Activated T-cell treated with anti-CD3 and anti-CD28 coated beads for 24 hours (primary cell): ENCODE measurements at places on chromosomes 6 and 20.

GRCh38 chr6:38134704-38135088, 315.2 kb downstream of the ZFAND3 start:
- no peak for DNase-seq

- DNase-seq = peak; percentile 20
These were observed 28.5 kb downstream of the C6orf15 start for GRCh38 chr6:31083742-31084354.

- no peak for DNase-seq
These were observed 533 bp upstream of the RSPO3 start for GRCh38 chr6:127117979-127118297.

GRCh38 chr6:49647476-49647875, 10.8 kb upstream of the RHAG start:
- no peak for DNase-seq

- DNase-seq = no peak
These were observed 31.3 kb upstream of the AAR2 start for GRCh38 chr20:36205026-36205425.

DNA sequence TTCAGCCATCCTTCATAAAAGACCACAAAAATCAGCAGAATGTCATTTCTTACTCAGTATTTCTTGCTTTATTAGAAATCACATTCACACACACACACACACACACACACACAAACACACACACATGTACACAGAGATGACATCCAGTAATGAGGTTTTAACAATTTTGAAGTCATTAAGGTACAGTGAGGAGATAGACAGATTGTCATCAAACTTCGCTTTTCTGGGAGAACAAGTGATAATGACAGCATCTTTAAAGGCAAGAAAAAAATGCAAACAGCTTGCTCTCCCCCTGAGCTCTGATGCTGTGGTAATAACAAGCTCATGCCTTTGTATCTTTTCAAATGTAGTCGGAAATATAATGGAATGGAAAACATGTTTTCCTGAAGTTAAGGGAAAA, 184.4 kb upstream of the RNF217 start:
- DNase-seq = no peak

DNA sequence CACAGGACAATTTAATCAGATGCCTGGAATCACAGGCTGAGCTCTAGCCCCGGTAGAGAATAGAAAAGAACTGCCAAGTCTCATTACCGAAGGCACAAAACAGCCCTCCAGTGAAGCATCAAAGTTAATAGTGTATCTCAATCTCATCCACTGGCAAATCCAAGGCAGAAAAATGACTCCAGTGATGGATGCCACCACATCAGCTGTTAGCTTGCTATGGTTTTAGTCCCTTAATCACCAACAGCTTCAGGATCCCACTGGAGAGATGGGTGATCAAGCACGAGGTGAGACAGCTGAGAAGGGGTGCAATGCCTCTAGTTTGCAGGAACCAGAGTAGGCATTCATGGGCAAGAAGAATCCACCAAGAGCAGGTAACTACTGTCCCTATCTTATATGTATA, 81.8 kb downstream of the STK35 start:
- DNase-seq = no peak

GRCh38 chr6:79946272-79947190, 822 bp downstream of the ELOVL4 start:
- DNase-seq = no peak

GRCh38 chr6:134680433-134680832, 269.5 kb downstream of the ALDH8A1 start:
- DNase-seq = no peak

DNA sequence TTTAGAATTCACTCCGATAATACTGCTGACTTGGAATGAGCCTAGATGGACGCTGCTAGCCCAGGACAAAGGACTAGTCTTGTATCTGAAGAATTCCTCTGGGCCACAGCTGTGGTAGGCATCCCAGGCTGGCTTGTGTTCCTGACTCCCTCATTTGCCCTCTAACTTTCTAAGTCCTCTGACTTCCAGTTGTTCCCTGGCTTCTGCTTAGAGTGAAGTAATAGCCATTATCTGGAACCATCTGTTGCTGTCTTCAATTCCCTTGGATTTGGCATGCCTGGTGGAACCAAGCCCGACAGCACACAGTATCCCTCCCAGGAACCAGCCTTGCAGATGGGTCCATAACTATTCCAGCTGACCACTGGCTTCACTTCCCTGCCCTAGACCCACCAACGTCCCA, 376.0 kb downstream of the SYNE1 start:
- DNase-seq = no peak

DNA sequence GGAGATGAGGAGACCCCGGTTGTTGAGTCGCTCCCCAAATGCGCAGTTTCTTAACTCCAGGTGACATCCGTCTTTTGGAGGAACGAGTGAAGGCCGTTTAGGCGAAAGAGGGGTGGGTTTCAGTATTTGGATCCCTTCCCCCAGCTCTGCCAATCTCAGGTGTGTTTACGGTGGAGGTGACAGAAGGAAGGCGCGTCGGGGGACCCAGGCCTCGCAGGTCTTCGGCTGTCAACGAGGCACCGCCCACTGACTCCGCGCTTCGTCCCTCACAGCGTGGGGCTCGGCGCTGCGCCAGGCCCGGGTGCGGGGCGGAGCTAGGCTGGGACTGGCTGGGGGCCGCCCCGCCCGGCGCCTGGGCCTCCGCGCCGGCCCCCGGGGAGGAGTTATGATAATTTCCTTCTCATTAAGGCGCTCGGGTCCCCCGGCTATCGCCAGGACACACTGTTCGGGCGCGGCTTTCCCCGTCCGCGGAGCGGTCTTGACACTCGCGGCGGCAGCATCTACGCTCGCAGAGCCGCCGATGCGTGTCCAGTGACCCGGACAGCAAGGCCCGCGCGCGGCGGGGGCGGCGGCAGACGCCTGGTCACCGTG, at the start of gene TFAP2C:
Gene TFAP2C, plus strand, starts transcription at position 434 of the 591 bp plus-strand sequence. CDS start 239 bp downstream, outside the sequence.
- DNase-seq = no peak

DNA sequence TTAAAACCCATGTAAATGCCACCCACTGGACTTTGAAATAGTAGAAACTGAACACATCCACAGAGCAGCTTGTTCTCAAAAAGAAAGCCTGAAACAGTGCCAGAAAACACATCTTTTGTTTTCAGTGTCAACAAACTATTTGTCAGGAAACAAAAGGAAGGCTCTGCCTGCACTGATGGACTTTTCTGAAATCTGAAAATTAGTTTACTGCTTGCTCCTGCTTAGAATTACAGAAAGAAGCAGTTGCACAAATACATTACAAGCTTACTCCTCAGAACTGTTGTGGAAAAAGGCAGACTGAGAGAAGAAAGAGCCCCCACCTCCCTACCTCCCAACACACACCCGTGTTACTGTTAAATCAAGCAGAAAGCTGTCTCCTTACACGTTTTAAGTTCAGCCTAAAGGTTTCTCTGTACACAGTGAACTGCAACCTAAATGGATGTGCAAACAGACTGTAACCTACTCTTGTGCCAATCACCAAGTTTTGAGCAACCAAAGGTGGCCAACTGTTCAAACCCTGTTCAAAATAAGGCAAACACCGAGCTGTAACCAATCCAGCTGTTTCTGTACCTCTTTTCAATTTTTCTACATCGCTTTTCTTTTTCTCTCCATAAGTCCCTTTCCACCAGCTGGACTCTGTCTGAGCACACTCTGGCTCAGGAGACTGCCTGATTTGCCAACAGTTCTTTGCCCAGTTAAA, 43.7 kb downstream of the FRK start:
- no peak for DNase-seq

DNA sequence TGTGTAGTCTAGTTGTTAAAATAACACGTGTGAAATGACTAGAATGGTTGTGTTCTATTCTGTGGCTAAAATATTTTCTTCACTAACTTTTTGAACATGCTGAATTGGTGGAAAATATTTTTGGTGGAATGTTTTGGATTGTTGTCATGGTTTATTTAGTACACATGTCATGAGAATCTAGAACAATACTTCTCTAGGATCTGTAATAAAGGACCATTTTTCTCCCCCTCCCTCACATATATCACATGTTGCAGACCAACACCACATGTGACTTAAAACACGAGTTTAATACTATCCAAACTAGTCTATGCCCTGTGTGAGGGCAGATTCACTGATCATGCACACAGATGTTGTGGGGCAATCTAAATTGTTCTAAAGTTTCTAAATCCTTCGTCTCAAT, 29.2 kb downstream of the FIG4 start:
- DNase-seq = no peak

DNA sequence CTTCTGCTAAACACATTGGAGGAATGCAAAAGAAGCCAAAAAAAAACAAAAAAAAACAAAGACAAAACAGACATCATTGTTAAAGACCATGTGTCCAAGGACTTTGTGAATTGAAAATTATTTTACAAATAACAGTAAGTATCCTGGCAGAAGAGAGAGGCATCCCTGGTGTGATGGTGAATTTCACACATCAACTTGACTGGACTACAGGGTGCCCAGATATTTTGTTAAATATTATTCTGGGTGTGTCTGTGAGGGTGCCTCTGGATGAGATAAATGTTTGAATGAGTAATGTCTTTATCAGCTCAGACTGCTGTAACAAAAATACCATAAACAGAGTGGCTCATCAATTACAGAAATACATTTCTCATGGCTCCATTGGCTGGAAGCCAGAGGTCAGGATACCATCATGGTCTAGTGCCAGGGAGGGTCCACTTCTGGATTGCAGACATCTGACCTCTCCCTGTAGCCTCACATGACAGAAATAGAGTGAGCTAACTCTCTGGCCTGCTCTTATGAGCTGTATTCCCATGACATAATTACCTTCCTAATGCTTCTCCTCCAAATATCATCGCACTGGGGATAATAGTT, 12.2 kb upstream of the C6orf118 start:
- no peak for DNase-seq

DNA sequence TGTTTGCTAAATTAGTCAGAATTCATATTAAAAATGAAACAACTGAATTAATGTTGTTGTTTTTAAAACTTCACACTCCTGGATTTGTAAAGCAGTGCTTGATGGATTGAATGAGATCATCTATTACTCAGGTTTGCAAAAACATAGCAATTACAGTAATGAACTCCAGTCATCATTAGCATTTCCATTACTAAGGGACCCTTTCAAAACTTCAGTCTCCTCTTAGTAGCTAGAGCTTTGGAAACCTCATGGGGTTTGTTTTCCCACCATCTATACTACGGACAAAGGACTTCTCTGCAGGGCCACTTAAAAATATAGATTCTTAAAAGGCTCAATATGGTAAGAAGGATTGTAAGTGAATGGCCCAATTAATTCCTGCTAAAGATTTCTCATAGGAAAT, 209.9 kb upstream of the PRND start:
- no peak for DNase-seq

GRCh38 chr6:69584913-69585729, 211.7 kb downstream of the LMBRD1 start:
- DNase-seq = no peak

GRCh38 chr20:54173653-54174456, at the start of gene CYP24A1:
CYP24A1 (minus strand) TSS chr20:54173986; CDS start chr20:54173579, 407 bp downstream.
- DNase-seq = no peak

GRCh38 chr20:57783956-57784837, 74.4 kb upstream of the PMEPA1 start:
- no peak for DNase-seq

- peak; percentile 2 for DNase-seq
These were observed 39.1 kb downstream of the TMX4 start for GRCh38 chr20:7980332-7981046.

DNA sequence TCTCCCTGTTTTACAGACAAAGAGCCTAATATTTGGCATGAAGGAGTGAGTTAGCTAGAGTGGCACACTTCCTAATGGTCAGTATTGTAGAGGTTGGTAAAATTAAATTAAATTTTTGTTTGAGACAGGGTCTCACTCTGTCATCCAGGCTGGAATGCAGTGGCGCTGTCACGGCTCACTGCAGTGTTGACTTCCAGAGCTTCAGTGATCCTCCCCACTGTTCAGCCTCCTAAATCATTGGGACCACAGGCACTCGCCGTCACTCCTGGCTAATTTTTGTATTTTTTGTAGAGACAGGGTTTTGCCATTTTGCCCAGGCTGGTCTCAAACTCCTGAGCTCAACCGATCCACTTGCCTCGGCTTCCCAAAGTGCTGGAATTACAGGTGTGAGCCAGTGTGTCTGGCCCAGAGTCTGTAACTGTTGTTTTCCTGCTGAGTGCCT, 70.9 kb downstream of the SCAND1 start:
- DNase-seq = no peak

GRCh38 chr20:60258255-60258863, 300.1 kb downstream of the CDH26 start:
- no peak for DNase-seq
